Right forelimb (tissue), 1 donor: ENCODE measurements at places on chromosomes 13 and 19.

DNA sequence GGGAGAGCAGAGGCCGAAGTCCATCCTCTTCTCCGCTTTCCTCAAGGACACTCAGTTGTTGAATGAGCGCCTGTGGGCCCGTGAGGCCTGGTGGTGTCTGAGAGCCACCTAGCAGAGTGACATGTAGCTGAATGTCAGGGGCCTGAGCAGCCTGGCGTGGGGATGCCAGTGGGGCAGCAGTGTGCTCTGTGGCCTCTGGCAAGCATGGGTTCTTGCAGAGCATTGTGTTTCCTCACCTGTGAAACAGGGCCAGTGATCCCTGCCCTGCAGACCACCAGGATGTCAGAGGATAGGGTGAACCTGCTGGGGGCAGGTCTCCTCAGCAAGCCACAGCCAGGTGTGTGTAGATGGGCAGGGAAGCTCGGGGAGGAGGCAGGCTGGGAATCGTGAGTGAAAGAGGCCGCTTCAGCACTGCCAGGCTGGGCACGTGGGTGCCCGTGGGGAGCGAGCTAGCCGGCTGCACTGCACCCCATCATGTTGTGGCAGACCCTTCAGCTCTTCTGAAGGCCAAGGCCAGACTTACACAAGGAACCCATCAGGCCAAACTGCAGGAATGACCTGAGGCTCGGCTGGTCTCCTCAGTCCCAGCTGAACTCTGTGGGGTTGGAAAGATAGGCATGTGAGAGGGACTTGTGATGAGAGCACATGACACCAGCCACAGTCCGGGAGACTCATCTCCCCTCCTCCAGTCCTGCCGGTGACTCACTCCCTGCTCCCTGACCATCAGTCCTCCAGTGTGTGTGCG lies 5.0 kb downstream of the PPP1R37 start:
- no peak for DNase-seq

DNA sequence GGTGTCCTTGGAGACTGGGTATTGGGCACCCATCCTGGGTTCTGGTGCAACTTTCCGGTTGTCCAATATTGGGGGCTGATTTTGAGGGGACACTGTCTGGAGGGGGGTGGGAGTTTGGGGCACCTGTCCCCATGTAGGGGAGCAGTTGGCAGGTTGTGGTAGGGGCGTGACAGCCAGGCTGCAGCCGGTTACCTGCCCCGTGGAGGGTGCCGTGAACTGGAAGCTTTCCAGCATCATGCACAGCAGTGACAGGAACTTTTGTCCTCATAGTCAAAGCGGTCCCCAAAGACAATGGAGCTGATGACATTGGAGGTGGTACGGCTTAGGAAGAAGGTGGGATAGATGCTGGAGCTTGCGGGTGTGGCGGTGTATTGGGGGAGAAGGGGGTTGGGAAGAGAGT lies 34.3 kb downstream of the CYP2B6 start:
- DNase-seq = no peak

DNA sequence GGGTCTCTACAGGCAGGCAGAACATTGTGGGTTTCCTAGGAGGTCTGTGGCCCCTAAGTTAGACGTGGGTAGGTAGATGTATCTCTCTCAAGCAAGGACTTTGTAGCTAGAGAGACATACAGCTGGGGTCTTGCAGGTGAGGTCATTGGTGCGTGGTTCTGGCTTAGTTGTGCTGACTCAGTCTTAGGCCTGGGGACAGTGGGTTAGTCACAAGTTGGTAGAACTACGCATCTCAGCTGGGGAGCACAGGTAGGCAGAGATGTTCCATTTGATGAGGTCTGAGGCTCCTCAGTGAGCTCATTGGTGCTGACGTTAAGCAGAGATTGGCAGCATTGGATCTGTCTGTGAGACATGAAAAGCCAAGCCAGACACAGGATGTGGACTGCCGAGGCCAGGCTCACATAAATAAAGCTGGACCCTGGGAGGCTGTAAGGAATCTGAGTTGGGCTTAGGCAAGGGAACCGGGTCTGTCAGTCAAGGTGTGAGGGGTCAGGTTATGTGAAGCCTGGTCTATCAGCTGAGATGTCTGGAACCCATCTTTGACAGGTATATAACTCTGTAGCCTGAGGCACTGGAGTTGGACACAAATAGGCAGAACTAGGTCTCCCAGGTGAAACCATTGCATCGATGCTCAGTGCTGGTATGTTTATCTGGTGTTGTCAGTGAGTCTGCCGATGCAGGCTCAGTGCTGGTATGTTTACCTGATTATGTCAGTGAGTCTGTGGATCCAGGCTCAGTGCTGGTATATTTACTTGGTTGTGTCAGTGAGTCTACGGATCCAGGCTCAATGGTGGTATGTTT lies 17.4 kb upstream of the PDCD2L start:
- DNase-seq = no peak

DNA sequence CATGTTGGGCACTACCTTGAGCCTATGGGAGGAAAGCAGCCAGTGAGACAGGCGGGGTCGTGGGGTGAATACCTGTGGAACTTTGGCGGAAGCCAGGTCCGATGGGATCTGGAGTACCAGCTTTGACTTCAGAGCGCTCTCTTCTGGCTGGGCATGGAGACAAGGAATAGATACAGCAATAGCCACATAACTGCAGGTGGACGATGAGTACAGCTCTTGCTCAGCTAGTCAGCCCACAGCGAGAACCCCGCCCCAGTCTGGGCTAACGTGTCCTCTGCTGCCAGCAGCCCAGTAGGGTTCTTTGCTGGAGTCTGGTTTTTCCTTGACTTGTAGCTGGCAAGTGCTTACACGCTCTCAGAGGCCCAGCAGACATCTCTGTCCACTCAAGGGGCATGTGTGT lies 83.4 kb downstream of the SIPA1L3 start:
- no peak for DNase-seq

DNA sequence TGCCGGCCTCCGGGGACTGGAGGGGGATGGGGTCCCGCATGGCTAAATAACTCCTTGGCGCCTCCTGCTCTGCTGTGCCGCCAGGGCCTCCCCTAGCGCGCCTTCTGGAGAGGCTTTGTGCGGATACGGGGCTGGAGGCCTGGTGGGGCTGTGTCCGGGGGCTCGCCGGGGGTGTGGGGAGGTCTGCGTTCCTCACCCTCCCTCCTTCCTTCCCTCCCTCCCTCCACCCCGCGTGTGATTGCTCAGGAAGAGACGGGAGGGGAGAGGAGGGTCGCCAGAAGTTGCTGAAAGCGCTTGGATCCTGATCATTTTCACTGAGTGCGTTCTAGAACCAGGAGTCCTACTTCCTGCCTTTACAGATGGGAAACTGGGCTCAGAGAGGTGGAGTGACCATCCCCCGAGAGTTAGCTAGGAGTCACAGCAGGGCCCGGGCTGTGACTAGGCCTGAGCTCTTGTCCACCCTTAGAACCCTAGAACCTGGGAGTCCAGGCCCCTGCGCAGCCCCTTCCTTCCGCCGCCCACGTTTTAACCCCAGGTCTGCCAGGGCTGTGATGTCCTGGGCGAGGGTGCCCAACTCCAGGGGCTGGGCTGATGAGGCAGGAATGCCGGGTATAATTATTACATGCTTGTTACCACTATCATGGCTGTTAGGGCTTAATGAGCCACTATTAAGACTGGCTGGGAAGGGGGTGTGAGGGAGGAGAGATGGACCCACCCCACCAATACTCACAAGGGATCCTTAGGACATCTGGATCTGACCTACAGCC lies 782 bp upstream of the JUND start:
- DNase-seq = no peak

GRCh38 chr13:112177450-112178288 lies 110.7 kb downstream of the SOX1 start:
- peak; percentile 39 for DNase-seq

GRCh38 chr13:89748716-89749115 lies 1598.8 kb upstream of the MIR17HG start:
- DNase-seq = no peak

DNA sequence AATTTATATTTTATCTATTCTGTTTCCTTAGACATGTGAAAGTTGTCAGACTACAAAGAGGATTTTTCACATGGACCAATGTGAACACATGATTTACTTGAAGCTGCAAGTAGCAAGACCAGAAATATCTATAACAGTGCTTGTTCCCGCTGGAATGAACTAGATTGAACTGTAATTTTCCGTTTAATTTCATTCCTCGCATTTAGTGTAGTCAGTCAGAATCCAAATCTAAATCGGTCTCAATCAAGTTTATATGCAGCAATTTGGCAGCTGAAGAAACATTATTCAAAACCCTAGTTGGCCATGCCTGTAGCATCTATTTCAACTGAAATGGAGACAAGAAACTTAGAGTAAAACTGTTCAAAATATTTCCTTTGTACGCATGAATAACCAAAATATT lies 570.7 kb upstream of the SLITRK5 start:
- DNase-seq = no peak

DNA sequence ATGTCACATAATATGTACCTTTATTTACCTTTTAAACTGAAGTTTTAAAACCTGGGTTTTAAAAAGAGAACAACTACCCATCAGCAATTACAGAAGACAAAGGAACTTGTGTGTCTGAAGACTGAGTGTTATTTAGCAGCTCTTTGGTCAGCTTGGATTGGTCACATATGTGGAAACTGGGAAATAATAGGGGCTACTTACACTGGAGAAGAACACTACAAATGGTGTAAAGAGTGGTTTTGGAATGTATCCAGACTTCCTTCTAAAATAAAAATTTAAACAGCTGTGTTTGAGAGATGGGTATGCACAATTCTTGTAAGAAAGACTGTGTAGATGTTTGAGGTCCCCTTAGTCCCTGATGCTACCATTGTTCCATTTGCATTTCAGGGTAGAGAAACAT lies 13.3 kb downstream of the TNFRSF19 start:
- DNase-seq = no peak
